Fibroblast of skin of back (primary cell): ENCODE measurements at places on chromosomes 2 and 18.

GRCh38 chr2:36060133-36060532, 295.4 kb upstream of the CRIM1 start:
- no peak for DNase-seq

- DNase-seq: no peak
Measured at GRCh38 chr2:98121149-98121548, 34.2 kb downstream of the VWA3B start.

GRCh38 chr18:58394602-58395425, 234.1 kb downstream of the ALPK2 start:
- no peak for DNase-seq

- DNase-seq: peak; percentile 61
Measured at GRCh38 chr2:159637988-159638501, 21.7 kb upstream of the BAZ2B start.

- peak; percentile 81 for DNase-seq
Measured at GRCh38 chr2:19607931-19608771, 249.7 kb upstream of the OSR1 start.

GRCh38 chr2:233466991-233467603, 99.5 kb downstream of the USP40 start:
- no peak for DNase-seq

DNA sequence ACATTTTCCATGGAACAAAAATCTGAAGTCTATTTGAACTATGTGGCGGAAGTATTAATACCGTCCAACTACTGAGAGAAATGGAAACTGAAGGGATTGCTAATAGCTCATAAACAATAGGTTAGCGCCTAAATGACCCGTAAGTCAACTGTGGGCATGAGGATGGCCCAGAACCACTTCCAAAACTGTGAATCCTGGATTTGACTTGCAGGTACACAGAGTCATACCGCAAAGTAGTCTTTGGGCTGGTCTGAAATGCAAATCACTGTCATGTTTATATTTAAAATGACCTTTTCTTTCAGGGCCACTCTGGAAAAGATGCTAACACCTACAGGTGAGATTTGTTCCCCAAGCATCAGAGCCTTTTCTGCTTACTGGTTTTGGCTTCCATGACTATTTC, 50.6 kb downstream of the STAT4 start:
- no peak for DNase-seq

DNA sequence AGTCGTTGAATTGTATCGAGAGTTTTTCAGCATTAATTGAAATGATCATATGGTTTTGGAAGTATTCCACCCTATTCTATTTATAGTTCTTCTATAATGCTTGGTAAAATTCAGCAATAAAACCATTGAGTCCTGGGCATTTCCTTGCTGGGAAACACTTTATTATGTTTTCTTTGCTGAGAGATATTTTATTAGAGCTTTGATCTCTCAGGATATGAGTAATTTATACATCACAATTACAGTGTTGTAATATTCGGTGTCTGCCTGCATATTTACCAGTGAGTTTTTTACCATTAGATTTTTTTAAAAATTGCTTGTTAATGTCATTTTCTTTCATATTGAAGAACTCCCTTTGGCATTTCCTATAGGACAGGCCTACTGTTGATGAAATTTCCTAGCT, 402.7 kb upstream of the FSIP2 start:
- no peak for DNase-seq

DNA sequence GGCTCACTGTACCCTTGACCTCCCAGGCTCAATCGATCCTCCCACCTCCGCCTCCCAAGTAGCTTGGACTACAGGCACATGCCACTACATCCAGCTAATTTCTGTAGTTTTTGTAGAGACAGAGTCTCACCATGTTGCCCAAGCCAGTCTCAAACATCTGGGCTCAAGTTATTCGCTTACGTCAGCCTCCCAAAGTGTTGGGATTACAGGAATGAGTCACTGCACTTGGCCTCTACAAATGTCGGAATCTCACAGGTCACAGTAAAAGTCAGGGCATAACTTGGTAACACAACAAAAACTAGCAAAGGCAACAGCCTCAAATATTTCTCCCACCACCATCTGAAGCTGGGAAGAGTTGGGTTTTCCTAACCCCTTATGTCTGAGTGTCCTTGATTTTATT, 25.3 kb downstream of the SCG2 start:
- peak; percentile 94 for DNase-seq

DNA sequence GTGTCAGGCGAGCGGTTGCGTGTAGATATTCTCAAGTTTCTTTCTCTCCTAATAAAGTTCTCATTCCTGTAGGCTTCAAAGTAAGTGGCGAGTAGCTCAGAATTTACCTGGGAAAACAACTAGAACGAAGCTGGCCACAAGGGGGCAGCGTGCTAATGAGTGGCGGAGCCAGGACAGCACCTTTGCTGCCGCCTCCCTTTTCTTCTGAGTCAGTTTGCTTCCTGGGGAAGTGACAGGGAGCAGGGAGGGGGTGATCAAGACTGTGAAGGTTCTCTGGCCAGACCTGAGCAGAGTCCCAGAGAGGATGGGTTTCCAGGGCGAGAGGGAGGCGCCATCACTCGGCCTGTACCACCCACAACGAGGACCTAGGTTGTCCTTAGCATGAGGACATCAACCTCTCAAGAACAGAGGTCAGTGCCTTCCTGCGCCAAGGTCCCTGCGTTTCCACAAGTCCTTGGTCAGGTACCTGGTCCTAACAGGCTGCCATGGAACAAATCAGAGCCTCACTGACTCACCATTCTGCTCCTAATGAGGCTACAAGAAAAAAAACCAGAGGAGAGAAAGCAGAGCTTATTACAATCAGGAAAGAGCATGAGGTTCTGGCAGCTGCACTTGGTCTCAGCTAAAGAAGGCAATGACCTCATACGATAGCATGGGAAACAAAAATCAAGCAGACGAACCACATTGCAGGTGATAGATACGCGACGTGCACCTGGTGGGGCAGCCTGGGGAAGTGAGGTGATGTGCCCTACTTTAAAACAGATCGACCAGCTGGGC, 98.7 kb downstream of the PLB1 start:
- DNase-seq: peak; percentile 73
